Cerebellar cortex (tissue), 1 donor: ENCODE measurements at places on chromosomes 3 and 15.

GRCh38 chr3:128624526-128625138 lies 26.0 kb downstream of the RPN1 start:
- no peak for DNase-seq

DNA sequence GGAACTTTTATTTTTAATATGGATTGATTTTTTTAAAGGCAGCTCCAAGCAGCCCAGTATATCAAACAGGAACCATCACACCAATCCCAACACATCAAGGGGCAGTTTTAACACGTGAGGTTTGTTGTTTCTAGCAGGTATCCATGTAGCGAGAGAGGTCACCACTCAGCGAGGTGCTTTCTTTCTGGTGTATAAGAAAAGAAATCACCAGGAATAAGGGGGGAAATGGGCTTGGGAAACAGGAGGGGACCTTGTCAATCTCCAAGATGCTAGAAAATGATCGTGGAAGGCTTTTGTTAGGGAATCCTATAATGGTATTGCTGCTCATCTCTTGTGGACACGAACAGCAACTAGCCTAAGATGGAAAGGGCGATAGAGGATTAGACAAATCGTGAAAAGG lies 402.9 kb upstream of the ATP11B start:
- no peak for DNase-seq

- DNase-seq: peak; percentile 22
Observed at GRCh38 chr3:81666502-81667121, 94.8 kb downstream of the GBE1 start.

DNA sequence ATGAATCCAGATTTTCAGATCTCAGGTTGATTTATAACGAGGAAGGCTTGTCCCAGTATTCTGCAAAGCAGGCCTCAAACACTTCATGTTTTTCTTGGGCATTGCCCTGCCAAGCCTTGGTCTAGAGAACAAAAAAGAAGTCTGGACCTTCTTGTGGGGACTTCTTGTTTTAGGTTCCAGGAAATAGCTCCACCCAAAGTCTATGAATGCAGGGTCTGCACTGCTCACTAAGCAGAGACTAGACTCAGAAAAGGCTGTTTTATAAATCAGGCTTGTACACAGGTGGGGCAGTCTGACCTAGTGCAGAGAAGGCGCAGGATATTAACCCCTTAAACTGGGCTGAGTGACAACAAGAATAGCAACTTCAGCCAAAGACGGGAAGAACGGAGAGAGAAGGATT lies 44.3 kb downstream of the GLB1 start:
- DNase-seq: no peak

DNA sequence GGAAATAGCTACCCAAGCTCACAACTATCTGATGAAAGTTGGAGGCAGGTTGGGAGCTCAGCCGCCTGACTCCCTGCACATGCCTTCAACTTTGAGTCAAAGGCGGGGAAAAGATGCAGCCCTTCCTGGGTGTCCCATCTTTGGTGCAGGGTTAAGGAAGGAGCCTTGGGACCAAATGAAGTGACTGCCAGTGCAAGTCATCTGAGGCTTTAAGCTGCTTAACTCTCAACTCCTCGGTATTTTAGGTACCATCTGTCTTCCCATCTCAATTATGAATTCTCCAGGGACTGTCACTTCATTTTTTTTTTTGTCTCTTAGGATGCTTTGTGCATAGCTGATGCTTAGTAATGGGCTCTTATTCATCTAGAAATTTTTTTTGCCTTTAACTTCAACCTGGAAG lies 408.8 kb upstream of the C2CD4B start:
- no peak for DNase-seq

DNA sequence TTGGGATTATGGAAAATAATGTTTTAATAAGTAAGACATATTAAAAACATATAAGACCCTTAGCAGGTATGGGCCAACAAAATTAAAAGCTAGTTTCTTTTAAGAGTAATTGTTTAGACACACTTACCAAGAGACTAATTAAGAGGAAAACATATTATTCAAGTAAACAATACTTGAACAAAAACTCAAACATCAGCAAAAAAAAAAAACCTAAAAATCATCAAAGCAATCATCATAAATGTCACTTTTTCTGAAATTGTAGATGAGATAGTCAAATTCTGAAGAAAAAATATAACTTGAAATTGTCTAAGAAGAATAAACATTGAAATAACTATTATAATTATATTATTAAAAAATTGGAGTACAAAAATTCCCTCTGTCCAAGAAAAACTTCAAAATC lies 1318.2 kb downstream of the ZPLD1 start:
- DNase-seq: no peak

- no peak for DNase-seq
Observed at GRCh38 chr15:45249125-45249780, 2.8 kb upstream of the SLC28A2 start.

DNA sequence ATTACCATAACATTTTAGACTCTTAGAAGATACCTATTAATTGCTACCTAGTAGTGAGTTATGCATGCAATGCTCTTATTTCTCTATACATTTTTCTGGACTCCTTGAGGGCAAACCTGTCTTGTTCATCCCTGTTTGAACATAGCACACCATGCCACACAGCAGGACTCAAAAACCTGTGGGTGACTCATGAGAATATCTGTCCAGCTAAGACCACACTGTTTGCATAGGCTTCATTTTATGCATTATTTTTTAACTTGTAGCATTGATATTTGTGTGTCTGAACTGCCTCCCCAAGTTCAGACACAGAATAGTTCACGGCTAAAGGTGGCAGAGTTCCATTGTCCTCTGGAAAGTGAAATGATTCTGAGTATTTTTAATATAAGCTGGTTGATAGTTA lies 1.8 kb downstream of the LMCD1 start:
- DNase-seq: no peak

DNA sequence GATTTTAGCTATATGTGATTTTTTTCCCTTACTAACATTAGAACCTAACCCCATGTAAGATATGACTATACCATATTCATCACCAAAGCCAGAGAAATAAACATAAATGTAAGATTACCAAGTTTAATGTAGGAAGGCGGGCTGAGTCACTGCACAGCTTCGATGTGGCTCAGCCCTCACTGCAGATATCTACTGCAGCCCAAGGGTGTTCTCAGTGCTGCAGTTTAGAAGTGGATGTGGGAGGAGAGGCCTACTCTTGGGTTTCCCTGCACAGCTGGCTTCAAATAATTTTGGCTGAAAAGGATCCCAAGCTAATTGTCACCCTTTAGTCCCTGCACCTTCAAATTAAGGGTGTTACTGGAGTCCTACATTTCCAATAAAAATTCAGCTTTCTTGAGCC lies 9.3 kb downstream of the ARPP19 start:
- DNase-seq: no peak

- no peak for DNase-seq
Observed at GRCh38 chr3:192907784-192908183, 9.9 kb downstream of the MB21D2 start.

GRCh38 chr15:35023804-35024203 lies 35.7 kb upstream of the ZNF770 start:
- no peak for DNase-seq

- peak; percentile 27 for DNase-seq
Observed at GRCh38 chr3:69612791-69613190, 126.5 kb upstream of the MITF start.

DNA sequence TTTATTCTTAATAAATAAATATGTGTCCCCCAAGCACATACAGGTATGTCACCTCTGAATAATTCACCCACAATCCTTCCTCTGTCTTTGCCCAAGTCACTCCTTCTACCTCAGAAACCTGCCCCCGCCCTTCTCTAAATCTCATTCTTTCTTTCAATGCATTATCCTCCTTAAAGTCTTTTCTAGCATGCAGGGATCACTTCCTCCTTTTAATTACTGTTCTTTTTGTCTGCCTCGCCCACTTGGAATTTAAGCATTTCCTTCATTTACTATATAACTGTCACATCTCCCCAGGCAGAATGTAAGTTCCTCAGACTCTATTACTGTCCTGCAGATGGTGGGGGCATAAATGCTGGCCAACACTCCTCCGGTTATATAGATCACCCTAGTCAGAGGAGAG lies 7.8 kb downstream of the CCDC80 start:
- DNase-seq: no peak

GRCh38 chr3:107604057-107604822 lies 81.5 kb downstream of the BBX start:
- no peak for DNase-seq

DNA sequence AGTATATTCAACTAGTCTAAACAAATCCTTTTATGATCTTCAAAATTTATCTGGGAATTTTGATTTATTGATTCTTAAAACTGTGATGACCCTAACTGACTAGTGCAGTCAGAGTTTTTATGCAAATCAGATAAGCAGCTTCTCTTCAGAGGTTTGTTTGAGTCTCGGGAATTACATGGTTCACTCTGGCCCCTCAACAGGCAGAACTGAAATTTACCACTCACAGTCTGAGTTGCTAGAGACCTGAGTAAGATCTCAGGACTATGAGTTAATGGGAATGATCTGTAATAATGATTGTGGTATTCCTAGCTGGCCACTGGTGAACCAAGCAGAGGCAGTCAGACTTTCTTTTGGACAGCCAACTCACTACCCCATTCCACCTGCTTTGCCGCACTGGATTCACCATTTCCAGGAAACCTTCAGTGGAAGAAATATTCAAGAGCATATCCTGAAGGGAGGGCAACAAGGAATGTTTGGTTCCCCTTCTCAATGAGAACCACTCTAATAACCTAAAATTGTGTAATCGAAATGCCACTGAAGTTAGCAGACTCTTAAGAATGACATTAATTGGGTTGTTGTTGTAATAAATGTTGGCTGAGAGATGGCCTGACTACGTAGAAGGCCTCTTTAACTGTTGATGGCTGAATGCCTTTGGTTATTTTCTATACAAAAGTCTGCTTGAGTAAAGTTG lies 11.5 kb upstream of the DNAJC13 start:
- no peak for DNase-seq

GRCh38 chr3:37800022-37800551 lies 61.6 kb upstream of the CTDSPL start:
- no peak for DNase-seq

DNA sequence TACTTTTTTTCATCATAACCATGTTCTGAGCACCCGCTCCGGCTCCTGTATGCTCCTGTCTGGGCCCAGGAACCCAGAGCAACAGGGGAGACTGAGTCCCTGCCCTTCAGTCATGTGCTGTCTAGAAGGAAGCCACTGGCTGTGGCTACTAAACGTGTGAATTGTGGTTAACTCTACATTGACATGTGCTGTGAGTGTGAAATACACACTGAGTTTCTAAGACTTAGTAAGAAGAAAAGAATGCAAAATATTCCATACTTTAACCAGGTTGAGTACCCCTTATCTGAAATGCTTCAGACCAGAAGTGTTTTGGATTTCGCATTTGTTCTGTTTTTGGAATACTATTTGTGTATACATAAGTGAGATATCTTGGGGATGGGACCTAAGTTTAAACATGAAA lies 42.8 kb upstream of the CGNL1 start:
- no peak for DNase-seq

GRCh38 chr3:119044593-119044992 lies 9.9 kb upstream of the IGSF11 start:
- no peak for DNase-seq

DNA sequence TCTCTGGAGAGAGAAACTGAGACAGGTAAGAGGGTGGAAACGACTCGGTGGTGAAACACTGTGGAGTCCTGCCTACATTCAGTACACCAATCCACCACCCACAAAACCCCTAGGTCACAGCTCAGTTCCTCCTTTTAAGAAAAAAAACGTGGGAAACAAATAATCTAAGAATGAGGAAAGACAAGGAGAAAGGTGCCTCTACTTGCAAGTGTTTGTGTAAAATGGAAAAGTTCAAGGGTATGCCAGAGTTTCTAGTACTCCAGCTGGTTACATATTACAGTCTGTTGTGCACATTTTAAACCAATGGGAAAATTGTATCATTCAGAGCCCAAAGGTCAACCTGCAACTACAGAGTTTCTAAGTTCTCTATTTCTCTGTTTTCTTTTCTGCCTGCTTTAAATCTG lies 32.2 kb downstream of the HGD start:
- no peak for DNase-seq
